NCI-H526 treated with DMSO at 0.1 percent for 48 hours (cell line): ENCODE measurements at places on chromosomes 2 and 18.

DNA sequence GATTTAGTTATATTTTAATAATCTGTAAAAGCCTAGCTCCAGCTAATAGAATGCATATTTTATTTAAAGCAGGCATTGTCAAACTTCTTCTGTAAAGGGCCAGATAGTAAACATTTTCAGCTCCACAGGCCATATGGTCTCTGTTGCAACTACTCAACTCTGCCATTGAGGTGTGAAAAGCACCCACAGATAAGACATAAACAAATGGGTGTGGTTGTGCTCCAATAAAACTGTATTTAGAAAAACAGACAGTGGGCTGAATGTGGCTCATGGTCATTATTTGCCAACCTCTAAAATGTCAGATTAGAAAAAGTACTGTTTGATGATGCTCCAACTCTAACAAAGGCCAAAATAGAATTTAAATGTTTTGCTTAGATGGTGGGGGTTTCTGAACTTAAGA is 519.9 kb downstream of the RNF144A start:
- no peak for DNase-seq

DNA sequence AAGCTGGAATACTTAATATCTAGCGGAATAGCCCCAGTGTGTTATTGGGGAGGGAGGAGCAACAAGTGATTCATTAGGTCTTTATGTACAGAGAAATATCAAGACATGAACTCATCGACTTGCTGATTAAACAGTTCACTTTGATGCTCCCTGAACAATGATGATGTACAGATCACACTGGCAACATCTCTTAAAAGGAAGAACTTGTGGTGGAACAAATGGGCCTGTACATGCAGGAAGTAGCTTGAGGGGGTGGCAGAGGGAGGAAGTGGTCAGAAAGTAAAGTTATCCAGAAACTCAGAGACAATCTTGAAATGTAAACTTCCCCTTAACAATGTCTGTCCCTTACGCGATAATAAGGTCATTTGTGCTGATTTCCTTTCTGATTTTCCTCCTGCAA is 90.5 kb downstream of the NXPH2 start:
- no peak for DNase-seq

GRCh38 chr2:134109725-134110124 is 144.1 kb upstream of the MGAT5 start:
- DNase-seq, result no peak

- no peak for DNase-seq
These were observed 41.8 kb upstream of the PSME4 start for GRCh38 chr2:54012538-54013141.
